ENCODE measurements at places on chromosomes 4 and X.

DNA sequence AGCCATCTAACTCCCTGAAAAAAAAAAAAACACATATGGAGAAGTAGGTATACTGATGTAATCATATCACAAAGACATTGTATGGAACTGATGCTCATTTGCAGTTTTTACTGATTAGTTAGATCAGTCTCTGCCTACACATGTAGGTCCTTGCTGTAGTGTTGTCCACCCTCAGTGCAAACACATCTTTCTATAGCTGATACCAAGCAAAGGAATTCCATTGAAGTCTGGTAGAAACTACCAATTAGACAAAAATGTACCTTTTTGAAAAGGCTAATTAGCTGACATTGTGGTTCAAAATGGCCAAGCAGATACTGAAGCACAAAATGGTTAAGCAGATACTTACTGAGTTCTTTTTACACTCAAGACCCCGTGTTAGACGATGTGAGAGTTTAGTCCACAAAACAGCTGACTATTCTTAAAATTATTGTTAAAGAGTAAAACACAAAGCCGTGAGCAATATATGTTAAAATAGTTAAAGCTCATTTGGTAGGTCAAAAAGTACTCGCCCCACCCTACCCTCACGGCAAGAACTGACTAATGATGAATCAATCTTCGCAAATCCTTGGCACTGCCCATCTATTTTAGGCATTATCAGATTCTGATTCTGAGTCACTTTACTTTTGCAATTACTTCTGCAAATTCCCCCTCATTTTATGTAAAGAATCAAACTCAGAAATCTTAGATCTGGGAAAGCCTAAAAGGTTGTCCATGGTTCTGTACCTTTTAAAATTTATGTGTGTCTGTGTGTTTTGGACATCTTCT lies 40.4 kb downstream of the COL4A6 start:
- no peak for DNase-seq

DNA sequence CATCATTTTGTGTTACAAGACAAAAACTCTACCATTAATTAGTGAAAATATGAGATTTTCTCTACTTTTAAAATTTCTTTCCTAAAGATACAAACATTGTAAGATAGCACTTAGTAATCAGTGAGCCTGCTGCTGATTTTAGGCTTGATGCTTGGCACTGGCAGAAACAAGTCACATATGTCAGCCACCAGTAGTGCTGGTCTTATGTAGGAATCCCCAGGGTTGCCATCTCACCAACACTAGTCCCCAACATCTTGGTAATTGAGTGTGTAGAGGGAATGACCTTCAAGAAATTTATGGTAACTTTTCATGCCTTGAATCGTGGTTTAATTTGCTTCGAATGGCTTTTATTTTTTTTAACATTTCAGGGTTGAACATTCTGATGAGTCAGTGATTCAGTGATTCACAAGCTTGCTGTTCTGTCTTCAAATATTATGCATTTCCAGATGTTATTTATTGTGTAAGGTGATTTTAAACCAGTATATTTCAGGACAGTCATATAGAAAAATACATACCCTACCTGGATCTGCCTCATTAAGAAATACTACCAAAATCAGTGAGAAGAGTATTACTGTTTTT lies 11.9 kb downstream of the EXOC1 start:
- no peak for DNase-seq

DNA sequence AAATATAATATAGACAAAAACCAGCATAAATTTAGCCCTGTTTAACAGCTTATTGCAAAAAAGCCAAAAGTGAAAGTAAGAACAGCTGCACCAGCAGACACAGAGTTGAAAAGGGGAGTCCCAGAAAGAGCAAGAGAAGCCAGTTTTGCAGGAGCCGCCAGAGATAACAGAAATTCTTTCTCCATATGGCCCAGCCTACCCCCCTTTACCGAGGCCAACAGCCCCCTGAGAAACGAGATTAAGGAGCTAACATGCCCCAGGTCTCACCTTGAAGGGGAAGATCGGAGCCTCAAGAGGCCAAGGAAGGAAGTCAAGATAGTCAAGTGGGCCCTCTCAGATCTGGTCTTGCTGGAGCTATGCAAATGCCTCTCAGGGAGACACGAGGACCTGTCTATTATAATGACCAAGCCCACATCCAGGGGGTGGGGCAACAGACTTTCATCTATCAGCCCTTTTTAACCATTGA lies 4.8 kb downstream of the ACOX3 start:
- DNase-seq: no peak

DNA sequence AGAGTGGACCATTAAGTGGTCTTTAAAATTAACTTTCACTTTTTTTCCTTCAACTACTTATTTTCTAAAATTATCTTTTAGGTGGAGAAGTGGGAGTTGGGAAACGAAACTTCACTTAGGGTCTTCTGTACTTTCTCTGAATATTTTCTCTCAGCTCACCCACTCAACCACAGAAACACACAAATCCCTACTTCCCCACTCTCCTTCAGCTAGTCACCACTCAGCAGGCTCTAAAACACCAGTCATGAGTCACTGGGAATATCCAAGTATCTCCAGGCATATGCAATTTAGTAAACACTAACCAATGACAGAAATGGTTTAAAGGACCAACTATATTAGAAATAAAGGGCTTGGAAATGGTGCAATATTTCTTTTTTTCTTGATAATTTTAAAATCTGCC lies 153.0 kb upstream of the RPS6KA6 start:
- DNase-seq: no peak

GRCh38 chrX:10622197-10622596 lies 1.8 kb upstream of the MID1 start:
- no peak for DNase-seq

GRCh38 chr4:159178151-159178546 lies 75.3 kb downstream of the RAPGEF2 start:
- no peak for DNase-seq

All from activated T-helper 1 cell treated with anti-CD3 and anti-CD28 coated beads, Interleukin-2, amount 50 U/mL, for 16 hours (primary cell).